ENCODE measurements at places on chromosomes 1 and 21. TPM values are rescaled to one million over a fixed set of nuclear protein-coding genes. Genes with fewer than 3 reads are reported as not detected.

GRCh38 chr1:37741662-37742061 lies 23.3 kb downstream of the EPHA10 start:
- no peak for DNase-seq

DNA sequence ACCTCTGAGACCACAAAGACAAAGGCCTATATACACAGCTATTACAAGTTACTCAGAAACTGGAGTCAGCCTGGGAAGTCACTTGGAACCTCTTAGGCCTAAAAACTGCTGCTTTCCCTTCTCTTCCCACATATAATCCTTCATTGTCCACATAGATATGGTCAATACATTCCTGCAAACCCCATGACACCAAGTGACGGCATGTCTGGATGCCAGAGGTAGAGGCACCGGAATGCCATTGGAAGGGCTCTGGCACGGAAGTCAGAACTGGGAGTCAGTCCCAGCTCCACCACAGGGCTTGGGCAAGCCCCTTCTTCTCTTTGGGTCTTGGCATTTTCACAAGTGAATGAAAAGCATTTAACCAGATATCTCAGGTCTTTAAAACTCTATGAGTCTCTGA lies 204.7 kb downstream of the MATN1 start:
- no peak for DNase-seq

GRCh38 chr1:31371121-31371959 lies 1.5 kb downstream of the FABP3 start:
- no peak for DNase-seq

- no peak for DNase-seq
These were observed 24.7 kb downstream of the SCYL3 start for GRCh38 chr1:169868978-169869377.

GRCh38 chr1:14884614-14885175 lies 268.9 kb upstream of the TMEM51 start:
- no peak for DNase-seq

The PADI1 gene
- 11.7 TPM for total RNA-seq

The SYDE2 gene
- 22.0 TPM for total RNA-seq

The ZBTB8B gene
- 0.10 TPM for total RNA-seq

Measured in skin of body (tissue), 3 donors.